Fibroblast of skin of right biceps (primary cell): ENCODE measurements at places on chromosomes 16 and 17.

GRCh38 chr16:50081428-50082018 lies 15.8 kb downstream of the HEATR3 start:
- no peak for DNase-seq

GRCh38 chr17:17018612-17019429 lies 23.4 kb upstream of the MPRIP start:
- DNase-seq = no peak

DNA sequence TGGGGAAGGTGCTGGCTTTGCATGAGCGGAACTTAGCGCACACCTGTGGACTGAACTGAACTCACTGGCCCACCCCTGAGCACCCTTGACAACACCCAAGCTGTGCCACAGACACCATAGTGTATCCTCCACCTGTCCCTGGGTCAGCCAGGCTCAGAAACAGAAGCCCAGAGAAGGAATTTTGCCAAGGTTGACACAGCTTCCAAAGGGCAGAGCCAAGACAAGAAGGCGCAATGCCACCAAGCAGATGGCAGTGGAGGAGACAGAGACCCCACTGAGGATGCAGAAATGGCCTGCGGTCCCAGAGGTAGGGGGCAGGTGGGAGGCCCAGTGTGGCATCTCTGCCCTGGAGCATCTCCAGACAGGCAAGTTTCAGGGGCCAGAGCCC lies 169.0 kb downstream of the ENGASE start:
- no peak for DNase-seq

- DNase-seq = no peak
These were observed 45.1 kb upstream of the ABCC11 start for GRCh38 chr16:48292452-48292851.

- DNase-seq = no peak
These were observed 164.7 kb downstream of the ABCA8 start for GRCh38 chr17:68790492-68790891.

DNA sequence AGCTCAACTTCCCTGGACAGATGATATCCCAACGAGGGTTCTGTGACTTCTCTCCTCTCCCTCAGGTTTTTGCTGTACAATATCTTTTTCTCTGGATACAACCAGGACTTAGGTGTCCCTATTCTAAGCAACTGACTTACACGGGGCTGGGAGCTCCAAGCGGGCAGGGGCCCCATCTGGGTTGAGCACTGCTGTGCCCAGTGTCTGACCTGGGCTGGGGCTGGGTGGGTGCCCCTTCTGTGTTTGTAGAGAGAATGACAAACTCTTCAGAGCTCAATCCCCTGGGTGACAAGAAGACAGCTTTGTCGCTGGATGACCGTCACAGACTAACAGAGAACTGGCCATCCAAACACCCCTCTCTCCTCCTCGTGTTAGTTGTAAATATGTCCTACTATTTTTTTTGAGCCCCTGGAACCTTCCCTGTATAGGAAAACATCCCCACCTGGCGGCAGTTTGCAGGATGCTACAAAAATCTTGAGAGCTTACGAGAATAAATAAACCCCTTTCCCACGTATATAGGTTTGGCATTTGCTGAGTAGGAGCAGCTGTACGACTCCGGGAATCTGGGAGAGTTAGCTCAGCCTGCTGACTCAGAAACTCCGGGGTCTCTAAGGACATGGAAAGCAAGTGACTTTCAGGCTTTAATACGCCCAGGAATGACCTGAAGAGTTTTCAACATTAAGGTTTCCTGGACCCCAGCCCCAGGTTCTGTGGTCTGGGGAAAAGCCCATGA lies 23.7 kb upstream of the RCVRN start:
- DNase-seq = peak; percentile 92

DNA sequence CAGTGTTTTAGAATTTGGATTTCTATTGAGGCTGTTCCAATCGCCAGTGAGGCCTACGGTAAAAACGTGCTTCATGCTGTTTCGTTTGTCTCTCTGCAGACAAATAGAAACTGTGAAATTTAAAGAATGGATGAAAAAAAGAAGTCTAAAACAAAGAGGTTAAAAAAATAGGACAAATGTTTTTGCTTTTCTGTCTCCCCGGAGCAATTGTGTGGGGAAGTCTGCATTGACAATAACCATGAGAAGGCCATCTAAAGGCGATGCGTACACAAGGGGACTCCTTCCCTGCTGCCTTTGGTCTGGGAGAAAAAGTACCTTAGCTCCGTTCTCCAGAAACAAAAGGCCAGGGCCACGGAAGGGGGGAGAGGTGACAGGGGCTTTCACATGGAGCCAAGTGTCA lies 4.6 kb upstream of the ZFHX3 start:
- no peak for DNase-seq

DNA sequence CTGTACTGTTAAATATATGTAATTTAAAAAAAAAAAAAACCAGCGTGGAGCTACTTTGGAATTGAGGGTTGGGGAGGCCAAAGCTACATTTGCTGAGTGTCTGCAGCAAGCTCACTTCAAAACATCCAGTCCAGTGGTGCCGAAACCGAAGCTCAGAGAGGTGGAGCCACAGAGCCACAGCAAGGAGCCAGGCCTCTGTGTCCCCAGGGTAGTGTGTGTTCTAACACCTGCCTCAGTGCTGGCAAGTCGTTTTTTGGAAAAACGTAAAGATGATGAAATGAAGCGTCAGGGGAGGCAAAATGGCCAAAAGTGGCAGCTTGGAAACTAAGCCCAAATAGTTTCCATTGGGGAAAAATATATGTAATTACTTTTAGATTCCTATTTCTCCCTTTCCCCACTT lies 36.1 kb upstream of the MRC2 start:
- no peak for DNase-seq

DNA sequence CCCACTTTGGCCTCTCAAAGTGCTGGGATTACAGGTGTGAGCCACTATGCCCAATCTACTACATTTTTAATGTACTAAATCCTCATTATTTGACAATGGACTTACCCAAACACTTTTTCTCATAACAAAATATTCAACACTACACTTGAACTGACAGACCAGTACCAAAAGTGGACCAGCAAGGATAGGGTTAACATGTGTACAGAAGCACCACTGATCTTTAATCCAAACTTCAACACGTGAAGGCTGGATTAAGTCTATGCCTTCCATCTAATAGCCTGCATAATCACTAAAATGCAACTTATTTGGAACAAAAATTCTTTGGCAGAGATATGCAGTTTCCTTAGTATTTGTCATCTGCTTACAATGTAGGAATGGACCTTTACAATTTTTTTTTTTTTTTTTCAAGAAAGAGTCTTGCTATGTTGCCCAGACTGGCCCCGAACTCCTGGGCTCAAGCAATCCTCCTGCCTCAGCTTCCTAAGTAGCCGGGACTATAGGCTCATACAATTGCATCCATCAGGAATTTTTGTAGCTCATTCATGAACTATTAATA lies 60.0 kb upstream of the BCAR1 start:
- DNase-seq = peak; percentile 56

DNA sequence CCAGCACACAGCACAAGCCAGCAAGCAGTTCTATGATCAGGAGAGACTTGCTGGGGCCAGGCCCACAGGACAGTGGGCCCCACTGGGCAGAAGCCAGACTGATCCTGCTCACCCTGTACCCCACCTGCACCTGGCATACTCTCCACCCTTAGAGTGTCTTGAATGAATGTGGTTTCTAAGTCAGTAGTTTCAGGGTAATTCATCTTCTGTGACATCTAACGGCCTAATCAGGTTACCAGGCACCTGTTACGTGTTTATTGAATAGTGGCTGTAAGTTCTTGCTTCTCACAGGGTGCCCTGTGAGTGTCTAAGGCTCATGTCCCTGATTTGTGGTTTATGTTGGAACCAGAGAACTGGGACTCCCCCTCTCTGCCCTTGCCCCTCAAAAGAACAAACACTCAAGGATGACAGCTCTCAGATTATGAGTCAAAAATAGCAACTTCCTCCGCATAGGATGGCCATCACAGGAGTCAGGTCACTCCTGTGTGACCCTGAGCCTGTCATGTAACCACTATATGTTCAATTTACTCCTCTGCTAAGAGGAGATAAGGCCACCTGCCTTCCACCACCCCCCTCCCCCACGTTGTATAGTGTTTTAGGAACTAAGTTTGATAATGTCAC lies 7.0 kb upstream of the OR2C1 start:
- DNase-seq = no peak
